ENCODE measurements at places on chromosomes 7 and 10.
A peak's percentile ranks its signal among the peaks of the same experiment; 100 is the strongest.

- no peak for DNase-seq
Observed at GRCh38 chr7:153859239-153859638, 193.0 kb upstream of the DPP6 start.

- no peak for DNase-seq
Observed at GRCh38 chr10:89609833-89610346, 35.2 kb downstream of the PANK1 start.

- peak; percentile 90 for DNase-seq
Observed at GRCh38 chr10:92972066-92972870, 88.3 kb upstream of the CYP26C1 start.

- DNase-seq: no peak
Observed at GRCh38 chr7:55084307-55084706, 65.5 kb downstream of the EGFR start.

- no peak for DNase-seq
Observed at GRCh38 chr7:142799437-142799835, 28.7 kb downstream of the PRSS2 start.
